ENCODE measurements at places on chromosomes 6 and 20.

DNA sequence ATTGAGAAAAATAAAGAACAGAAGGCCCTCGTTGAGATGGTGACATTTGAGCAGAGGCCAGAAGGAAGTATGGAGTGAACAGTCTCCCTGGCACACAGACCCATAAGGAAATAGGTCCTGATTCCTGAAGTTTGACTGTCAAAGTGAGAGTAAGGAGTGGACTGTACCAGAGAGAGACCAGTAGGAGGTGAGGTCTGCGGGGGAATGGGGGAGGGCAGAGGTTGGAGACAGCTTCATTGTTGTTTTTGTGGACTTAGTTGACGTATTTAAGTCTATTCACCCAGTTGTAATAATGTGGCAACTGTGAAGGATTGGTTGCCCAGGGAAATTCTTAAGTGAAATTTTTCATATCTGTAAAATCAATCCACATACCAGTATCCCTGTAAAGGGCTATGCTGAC lies 110.7 kb downstream of the TFAP2B start:
- no peak for DNase-seq

DNA sequence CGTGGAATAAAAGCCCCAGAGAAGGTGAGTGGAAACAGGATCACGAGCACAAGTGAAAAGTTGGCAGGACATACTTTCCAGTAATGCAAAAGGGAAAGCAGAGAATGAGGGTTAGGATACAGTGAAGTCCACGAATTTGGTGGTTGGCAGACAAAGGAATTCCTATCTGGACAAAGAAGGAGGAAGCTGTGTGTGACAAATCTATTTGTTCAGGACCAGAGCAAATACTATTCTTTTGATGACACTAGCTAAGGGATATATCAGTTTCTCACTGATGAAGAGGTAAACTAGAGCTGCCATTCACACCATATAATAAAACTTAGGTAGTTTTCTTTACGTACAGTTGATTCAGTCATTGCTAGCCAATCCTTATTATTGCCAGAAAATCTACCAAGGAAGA lies 156.8 kb upstream of the GRIK2 start:
- no peak for DNase-seq

GRCh38 chr6:14141351-14142062 lies 23.9 kb downstream of the CD83 start:
- no peak for DNase-seq

DNA sequence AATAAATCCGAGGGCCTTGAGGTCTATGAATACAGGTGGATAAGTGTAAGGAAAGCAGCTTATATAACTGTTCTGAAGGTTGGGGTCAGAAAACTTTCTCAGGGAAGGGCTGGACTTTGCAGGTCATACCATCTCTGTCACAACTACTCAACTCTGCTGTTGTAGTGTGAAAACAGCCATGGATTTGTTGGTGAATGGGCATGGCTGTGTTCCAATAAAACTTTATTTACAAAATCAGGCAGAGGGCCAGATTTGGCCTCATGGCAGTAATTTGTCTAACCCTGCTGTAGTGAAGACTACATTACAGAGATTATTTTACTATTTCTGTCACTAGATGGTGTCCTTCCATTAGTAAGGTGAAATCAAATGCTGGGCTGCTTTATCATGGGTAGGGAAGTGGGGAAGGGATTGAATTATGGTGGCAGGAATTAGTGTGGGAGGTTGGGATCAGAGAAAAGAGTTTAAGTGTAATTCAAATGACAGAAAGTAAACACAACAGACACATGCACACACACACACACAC lies 409.6 kb upstream of the CHD6 start:
- no peak for DNase-seq

- no peak for DNase-seq
Observed at GRCh38 chr6:105786890-105787655, 299.1 kb upstream of the PRDM1 start.

DNA sequence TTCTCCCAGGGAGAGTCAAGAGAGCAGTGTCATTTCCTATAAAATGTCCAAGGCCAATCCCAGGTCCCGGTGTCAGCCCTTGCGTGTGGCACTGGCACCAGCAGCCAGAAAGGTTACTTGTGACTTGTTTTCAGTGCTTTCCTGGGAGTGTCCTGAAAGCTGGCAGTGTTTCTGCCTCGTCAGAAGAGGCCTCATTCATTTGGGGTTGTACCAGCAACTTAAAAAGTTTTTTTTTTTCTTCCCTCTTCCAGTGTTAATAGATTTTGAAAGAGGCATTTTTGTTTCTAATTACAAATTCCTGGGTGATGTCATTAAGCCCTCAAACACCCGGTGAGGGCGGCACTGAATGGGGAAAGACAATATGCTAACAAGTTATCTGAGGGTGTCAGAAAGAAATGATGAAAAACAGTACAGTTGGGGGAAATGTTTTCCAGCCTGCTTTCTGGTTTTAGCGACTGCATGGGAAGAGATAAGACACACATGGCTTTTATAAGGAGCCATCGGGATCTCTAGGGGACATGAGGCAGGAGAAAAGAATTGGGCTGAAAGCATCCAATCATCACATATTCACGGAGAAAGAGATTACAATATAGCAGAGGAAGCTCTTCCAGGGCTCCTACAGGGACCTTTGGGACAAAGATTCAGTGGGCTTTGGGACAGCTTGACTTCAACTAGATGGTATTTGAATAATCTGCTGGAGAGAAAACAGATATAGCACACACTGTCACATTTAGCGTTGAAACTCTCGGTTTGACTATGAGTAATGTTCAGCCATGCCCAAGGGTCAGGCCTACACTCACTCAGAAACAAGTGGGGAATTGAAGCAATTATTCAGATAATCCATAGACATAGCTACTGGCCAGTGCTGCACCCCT lies 153.0 kb downstream of the BCAS1 start:
- no peak for DNase-seq

DNA sequence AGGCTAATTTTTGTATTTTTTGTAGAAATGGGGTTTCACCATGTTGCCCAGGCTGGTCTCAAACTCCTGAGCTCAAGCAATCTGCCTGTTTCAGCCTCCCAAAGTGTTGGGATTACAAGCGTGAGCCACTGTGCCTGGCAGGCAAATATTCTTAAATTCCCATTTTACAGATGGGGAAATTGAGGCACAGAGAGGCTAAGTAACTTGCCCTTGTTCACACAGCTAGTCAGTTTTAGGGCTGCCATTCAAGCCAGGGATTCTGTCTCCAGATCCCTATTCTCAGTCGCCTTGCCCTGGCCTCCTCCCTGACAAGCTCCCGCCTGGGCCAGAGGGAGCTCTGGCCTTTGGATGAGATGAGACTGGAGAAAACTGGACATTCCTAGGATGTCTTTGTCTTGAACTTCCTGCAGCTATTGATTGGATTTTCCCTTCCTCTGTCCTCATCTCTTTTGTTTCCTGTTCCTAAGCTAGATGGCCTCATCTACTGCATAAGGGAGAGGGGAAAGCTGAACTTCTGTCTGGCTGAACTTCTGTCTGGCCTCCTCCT lies 90.5 kb downstream of the NDUFAF5 start:
- DNase-seq: no peak

GRCh38 chr20:31856516-31856915 lies 11.1 kb upstream of the FOXS1 start:
- DNase-seq: no peak

DNA sequence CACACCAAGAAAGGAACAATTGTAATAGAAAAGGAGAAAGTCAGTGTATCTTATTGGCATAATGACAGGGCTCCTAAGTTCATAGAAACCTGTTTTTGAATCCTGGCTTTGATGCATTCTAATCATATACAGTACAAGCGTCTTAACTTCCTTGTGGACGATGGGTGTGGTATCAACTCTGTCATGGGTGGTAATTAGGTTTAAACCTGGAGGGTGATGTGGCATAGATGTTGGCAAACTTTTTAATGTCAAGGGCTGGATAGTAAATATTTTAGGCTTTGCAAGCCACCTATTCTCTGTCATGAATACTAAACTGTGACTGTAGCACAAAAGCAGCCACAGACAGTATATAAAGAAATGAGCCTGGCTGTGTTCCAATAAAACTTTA lies 138.7 kb upstream of the EDN1 start:
- no peak for DNase-seq

DNA sequence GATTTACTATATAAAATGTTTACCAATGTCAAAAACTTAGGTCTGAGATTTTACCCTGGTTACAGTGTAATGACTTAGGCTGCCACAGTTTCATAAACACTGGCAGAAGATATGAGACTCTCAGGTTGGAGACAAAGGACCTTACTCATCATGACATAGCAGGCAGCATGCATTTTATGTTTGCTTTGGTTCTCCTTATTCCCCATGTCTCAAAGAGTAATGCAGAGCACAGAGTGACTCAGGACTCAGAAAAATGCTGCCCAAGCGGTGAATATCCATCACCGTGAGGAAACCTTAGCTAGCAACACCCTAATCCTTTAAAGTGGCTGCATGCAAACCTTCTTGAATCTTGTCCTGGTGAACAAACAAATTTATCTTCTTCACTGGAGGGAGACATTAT lies 112.1 kb upstream of the EYS start:
- no peak for DNase-seq

GRCh38 chr20:17878069-17878911 lies 90.3 kb downstream of the SNX5 start:
- no peak for DNase-seq

- no peak for DNase-seq
Observed at GRCh38 chr6:165684333-165684732, 21.3 kb upstream of the PDE10A start.

- DNase-seq: no peak
Observed at GRCh38 chr6:156111913-156112312, 656.3 kb upstream of the NOX3 start.

DNA sequence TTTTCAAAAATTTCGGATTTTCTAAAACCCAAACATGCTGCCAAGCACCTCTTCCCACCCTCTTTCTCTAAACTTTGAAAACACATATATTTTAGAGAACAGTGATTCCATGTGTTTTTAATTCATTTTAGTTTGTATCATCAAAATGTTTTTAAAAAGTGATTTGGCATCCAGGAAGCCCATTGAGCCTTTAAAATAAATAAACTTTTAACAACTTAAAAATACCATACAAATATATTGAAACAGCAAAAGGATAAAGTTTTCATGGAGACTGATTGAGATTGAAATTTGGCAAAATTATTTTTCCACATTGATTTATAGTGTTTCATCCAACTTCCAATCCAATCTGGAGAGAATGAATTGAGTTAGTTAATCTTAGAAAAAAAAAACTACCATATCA lies 374.7 kb downstream of the CD109 start:
- no peak for DNase-seq

- DNase-seq: no peak
Observed at GRCh38 chr6:110708295-110708950, 106.8 kb downstream of the CDK19 start.

DNA sequence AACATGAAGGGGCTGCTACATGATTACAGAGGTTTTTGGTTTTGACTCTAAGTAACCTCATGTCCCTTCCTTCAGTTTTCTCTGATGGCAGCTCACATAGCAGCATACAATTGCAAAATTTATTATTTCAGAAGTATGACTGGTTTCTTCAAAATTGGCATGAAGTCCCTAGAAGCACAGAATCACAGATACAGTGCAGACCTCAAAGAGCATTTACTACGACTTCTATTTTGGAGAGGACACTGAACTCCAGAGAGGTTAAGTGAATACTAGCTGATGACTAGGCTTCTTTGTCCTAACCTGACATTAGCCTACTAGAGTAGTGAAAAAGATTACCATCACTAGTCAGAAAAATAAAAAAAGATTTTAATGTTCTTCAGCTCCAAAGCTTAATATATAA lies 664.3 kb downstream of the RFPL4B start:
- DNase-seq: no peak

DNA sequence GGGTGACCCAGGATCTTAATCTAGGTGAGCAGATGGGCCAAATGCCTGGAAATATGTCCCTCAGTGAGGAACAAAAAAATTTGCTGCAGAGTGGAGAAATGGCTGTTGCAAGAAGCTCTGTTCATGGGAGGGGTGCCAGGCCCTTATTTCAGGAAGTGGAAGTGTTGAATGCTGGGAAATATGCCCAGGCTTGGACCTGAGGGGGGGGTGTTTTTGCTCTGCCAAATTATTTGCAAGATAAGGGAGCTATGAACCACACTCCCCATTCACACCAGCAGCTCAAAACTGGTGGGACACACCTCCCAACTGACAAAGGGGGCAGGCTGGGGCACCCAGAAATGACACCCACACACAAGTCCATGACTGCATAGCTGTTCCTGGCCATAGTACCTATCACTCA lies 8.7 kb downstream of the CST4 start:
- no peak for DNase-seq

DNA sequence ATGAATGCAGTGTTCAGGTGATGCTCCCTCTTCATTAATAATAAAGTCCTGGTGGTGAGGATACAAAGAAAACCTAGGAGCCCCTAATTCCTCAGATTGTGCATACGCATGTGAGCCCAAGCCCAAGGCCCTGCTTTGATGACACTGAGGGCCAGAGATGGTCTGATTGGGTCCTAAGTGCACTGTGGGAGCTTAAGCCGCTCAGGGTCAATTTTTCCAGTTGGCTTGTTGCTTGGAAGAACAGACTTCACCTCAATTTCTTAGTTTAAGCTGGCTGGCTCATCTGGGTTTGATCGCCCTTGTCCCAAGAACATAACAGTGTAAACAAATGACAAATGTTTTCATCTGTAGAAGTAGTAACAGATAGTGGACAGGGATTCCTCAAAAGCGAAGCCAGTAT lies 41.4 kb downstream of the INSM1 start:
- DNase-seq: no peak

DNA sequence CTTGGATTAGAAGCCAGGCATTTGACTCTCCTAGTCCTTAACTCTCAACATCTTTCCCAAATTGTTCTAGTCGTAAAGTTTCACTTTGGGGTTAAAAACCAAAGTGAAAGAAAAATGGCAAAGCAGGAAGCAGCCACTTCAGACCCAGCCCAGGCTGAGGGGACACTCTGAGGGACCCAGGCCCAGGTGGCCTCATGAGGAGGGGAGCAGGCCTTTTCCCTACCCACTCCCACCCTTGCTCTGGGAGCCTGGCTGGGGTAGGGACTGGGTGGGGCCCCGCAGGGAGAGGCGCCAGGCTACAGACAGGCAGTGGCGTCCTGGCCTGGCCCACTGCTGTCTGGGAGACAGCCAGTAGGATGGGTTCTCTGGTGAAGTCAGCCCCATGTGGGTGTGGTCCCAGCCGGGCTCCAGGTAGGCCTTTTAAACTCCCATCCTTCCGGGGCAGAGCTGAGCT lies 68.7 kb upstream of the MYL9 start:
- no peak for DNase-seq

DNA sequence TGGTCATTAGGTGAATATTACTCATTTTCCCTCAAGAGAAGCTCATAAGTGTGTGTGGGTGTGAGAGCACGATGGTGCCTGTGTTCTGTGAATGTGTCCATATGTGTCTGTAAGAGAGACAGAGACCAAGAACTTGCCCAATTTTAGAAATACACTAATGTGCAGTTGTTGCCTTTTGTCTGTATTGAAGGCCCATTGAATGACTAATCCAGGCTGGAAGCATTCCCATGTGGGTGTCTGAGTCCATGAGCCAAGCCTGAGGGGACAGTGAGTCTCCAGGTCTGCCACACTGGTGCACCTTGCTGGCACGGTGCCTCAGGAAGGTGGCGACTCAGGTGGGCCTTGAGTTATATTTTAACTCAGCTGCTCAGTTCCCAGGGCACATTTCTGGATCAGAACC lies 25.5 kb upstream of the ASXL1 start:
- no peak for DNase-seq
